ENCODE measurements at places on chromosomes 6 and 20.

DNA sequence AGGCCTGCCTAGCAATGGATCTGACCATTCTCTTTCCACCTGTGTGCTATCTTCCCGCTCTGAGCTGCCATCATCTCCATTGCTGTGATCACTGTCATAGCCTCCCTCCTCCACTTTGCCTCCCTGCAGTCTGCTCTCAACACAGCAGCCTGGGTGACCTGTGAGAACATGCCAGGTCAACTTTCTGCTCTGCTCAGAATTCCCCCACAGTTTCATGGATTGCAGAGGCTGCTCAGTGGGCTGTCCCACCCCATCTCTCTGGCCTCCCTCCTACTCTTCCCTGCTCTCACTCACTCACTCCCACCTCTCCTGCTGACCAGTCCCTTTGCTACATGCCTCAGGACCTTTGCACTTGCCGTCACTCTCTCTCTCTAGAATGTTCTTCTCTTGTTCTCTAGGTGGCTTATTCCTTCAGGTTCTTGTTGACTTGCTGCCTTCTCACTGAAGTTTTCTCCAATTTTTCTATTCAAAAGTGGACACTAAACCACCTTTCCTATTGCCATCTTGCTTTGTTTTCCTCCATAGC is 159.9 kb downstream of the CD83 start:
- DNase-seq, result no peak

GRCh38 chr20:48656661-48657211 is 171.1 kb downstream of the PREX1 start:
- no peak for DNase-seq

GRCh38 chr6:23870496-23870895 is 255.5 kb upstream of the NRSN1 start:
- DNase-seq, result no peak

GRCh38 chr6:7647504-7647903 is 57.5 kb downstream of the SNRNP48 start:
- DNase-seq, result no peak

DNA sequence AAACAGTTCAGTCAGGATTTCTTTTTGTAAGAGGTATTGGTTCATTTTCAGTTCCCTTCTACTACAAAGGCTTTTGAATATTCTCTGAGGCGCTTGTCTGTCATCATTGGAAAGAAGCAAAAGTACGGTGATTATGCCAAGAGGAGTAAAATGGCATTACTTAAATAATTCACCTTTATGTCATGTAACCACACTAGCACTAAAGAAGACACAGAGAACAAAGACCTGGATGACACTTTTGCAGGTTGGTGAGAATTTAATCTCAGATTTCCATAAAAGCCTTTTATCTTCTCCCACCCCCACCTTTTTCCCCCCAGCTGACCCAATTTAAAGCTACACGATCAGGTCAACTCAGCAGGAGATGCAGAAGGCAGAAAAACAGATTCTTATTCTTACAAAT is 451.8 kb downstream of the HACE1 start:
- DNase-seq, result no peak

GRCh38 chr6:29737707-29738630 is 14.7 kb downstream of the HLA-F start:
- DNase-seq, result peak; percentile 60

DNA sequence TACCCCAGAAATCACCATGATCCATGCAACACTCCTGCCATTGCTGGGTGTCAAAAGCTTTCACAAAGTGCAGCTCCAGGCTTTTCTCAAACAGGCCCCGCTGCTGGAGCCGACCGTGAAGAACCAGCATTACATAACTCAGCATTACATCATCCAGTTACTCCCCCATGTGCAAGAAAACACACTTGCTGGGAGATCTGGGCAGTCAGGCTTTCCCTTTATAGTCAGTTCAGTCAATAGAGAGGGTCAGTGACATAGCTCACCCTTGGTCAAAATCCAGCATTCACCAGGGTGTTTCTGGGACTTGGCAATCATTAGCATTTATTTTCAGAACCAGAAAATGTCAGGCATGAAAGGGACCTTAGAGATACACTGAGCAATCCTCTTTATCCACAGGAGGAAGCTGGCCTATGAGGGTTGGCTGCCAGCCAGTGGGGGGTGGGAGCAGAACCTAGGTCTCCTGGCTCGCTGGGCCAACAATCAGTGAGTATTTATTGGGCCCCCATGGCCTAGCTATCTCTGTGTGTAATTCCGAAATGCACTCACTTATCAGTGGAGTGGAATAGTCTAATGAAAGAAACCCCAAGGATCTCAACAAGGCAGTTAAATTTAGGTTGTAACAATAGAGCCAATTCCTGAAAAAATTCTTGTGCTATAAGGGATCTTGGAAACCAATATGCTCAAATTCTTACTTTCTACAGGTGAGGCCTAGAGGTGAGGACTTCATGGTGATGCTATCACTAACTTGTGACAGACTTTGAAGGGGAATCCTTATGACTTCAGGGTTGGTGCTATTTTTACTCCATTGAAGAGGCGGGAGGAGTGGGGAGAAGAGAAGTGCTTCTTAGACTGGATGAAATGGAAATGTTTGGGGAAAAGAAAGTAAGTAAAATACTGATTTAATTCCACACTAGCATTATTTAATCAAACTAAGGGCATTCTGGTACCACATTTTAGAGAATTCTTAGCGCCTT is 54.6 kb downstream of the LYRM4 start:
- no peak for DNase-seq

DNA sequence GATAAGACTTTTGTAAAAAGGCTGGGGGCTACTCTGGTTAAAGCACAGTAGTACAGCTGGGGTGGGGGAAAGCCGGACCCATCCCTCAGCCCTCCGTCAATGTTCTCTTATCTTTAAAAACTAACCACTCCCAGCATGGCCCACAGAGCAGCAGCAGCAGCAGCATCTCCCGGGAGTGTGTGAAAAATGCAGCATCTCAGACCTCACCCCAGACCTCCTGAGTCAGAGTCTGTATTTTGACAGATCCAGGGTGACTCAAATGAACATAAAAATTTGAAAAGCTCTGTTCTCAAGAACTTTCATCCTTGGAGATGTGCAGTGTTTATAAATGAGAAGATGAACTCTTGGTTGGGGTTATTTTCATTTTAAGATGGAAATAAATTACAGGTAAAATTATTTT is 277.7 kb upstream of the ECI2 start:
- no peak for DNase-seq

GRCh38 chr6:18405477-18406293 is 18.5 kb downstream of the RNF144B start:
- DNase-seq, result no peak

DNA sequence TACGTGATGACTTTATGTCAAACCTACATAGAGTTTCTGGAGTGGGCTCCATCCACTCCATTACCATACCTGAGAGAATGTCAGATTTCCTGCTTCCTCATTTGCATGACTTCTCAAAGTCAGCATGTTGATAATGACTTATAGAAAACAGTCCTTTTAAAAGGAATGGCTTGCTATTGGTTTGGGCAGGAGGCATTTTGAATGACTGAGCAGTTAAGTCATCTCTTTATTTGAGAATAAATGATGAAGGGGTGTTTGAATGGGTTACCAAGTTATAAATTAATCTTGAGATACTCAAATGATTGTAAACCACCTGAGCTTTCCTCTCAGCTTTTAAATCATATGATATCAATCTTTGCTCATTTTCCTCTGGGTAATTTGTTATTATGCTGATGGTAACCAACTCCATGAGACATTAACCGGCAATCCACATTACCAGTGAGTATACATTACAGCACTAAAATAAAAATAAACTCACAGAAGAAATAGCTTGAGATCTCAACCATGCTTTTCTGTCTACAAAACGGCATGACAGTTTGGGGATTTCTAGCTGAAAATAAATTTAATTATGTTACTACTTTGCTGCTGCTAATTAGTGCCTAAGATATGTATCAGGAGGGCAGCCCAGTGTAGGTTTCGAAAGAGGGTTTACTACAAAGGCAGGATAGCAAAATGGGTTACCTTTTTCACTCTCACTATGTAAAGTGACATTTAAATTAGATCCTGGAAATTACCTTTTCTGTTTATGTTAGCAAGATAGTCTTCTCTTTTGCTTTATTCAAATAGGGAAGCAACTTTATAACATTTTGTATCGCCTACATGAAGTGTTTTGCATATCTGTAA is 78.8 kb downstream of the RPS12 start:
- no peak for DNase-seq

GRCh38 chr20:13458860-13459451 is 179.8 kb downstream of the TASP1 start:
- no peak for DNase-seq

DNA sequence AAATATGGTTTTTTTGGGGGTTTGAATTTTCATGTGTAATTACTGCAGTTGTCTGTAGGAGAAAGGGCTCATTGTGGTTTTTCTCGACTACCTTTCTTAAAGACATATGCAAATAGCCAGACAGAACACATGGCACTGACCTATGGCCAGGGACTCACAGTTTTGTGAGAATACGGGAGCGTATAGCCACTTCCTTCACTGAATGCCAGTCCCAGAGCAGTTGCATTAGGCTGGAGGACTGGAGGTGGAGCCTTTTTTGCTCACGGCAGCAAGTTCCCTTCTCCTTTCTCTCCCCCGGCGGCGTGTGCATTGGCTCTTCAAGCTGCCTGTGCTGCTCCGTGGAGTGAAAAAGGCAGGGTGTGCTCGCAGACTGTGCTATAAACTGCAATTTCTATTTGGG is 114.9 kb downstream of the AKAP7 start:
- no peak for DNase-seq

DNA sequence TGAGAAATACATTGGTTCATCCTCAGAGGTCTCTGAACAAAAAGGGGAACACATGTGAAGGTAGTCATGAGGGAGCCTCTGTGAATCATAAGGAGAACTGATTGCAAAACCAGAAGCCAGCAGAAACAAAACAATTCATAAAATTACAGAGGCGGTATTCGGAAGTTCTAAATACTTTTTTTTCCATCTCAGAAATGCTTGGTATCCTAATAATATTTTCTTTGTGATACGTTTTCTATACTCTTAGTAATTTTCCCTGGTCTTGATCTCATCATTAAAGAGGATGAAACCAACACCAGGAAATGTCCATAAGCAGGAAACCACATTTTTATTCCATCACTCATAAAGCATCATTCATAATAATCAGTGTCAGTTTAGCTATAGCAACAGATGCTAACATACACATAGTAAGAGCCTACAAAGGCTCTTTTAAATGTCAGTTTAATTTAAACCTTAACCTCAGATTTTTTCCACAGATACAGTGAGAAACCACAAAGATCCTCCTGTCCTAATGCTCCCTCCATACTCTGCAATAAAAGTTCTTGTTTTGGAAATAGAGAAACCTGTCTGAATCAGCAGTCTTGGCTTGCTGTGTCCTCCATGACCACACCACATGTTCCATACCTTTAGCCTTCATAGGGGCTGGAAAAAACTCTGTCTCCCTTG is 29.2 kb downstream of the SGK1 start:
- DNase-seq, result no peak

DNA sequence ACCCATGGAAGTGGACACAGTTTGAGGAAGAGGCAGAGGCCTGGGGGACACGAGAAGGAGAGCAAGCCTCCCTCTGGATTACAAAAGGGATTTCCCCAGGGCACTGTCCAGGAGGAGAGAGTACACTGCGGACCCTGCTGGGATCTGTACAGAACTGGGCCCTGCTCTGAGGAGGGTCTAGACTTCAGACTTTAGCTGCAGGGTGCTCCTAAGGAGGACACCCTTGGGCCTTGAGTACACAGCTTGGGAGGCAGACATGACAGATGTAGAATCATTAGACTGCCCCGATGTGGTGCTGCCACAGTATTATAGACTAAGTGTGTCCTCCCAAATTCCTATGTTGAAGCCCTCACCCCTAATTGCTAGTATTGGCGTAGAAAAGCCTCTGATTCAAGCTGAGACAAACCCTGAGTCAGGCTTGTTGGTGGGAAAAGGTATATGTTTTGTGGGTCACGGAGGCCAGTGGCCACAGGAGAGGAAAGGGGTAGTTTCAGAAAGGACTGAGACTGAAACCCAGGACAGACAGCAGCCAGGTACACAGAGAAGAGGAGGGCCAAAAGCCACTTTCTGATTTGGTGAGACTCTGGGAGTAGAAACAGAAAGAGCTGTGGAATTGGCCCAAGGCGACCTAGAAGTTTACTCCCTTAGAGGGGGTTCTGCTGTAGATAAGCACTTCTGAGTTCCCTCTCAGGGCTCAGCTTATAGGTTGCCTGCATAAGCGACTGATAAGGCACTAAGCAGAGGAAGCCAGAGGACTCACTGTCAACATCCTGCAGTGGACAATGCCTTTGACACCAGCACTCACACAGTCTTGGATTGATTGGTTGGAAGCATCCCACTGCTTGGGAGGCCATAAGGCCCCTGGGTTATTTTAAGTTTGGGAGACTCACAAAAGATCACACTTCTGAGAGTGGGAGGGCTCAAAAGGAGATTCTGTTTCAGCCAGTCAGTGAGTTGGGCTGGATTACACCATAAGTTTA is 16.5 kb upstream of the SH3BGRL2 start:
- DNase-seq, result no peak

DNA sequence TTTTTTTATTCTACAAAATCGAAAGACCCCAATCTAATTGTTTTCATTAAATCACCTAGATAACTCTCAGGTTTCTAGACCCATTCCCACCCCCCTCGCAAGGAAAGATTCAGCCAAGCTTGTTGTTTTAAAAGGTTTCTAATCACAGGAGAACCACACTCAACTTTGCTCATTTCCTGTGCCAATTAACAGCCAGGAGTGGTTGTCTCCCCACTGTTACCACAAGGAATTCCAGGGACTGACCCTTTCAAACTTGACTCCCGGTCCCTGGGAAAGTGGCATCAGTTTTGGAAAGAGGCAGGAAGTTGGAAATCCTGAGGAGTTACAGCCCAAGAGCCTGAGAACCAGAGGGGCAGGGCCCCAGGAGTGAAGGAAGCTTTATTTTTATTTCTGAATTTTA is 561.3 kb upstream of the JAG1 start:
- DNase-seq, result no peak

- DNase-seq, result no peak
These were observed 65.8 kb downstream of the ADGRG6 start for GRCh38 chr6:142367501-142368018.

GRCh38 chr6:142746524-142746923 is 198.5 kb downstream of the HIVEP2 start:
- peak; percentile 23 for DNase-seq

- no peak for DNase-seq
These were observed 66.3 kb upstream of the ZNFX1 start for GRCh38 chr20:49344140-49344539.

GRCh38 chr6:2447318-2447920 is 202.0 kb upstream of the GMDS start:
- no peak for DNase-seq

All from T follicular helper cell (primary cell).